Naive thymus-derived CD4-positive, alpha-beta T cell (primary cell): ENCODE measurements at places on chromosomes 3 and 15.

DNA sequence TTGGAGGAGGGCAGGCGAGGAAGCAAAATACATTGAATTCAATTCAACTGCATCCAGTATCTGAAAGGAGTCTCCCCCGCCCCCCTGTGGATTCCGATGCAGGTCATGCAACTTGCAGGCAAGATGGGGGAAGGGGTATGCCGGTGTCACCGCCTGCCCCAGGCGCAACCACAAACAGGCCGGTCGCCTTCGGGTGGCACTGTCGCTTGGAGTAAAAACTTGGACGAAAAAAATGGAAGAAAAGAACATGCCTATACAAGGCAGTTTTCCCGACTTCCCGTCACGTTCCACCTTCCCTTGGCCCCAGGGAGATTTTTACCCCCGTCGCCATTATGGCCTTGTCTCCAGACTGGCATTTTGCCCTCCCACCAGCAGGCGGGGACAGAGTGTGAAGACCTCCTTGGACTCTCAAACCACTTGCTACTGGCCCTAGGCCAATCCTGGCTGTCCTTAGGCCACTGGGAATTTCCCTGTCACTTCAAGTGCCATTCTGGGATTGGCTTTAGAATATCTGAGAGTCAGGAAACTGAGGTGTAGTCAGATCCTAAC lies 1.6 kb upstream of the NTRK3 start:
- DNase-seq: no peak

DNA sequence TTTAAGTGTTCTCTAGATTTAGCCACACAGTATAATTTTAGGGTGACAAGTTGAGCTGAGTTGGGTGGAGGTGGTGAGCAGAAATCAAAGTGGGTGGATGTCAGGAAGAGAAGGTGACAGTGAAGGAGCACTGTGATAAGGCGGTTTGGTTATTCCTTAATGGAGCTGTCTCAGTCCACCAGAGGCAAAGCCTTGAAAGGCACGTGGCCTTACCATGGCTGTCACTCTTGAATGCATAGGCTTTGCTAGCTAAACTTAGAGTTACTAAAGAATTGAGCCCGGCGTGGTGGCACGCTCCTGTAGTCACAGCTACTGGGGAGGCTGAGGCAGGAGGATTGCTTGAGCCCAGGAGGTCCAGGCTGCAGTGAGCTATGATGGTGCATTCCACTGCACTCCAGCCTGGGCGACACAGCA lies 560 bp upstream of the TTLL13 start:
- no peak for DNase-seq

GRCh38 chr3:142013326-142013980 lies 135.9 kb downstream of the TFDP2 start:
- no peak for DNase-seq

- DNase-seq: no peak
Observed at GRCh38 chr3:127606981-127607595, 8.9 kb downstream of the MCM2 start.

DNA sequence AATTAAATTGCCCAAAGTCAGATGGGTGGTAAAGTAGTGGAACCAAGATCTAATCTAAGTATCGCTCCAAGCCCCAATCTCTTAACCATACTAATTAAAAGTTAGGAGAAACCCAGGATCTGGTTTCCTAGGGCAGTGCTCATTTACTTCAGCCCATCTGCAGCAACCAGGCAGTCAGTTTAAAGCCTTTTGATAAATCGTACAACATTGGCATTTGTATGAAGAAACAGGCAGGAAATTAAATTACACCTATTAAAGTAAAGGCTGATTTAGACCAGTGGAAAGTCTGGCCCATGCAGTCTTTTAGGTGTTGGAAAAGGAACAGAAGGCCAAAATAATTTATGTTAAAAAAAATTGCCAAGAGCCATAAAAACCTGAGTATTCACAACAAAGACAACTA lies 594.4 kb upstream of the UBE2E2 start:
- DNase-seq: no peak

DNA sequence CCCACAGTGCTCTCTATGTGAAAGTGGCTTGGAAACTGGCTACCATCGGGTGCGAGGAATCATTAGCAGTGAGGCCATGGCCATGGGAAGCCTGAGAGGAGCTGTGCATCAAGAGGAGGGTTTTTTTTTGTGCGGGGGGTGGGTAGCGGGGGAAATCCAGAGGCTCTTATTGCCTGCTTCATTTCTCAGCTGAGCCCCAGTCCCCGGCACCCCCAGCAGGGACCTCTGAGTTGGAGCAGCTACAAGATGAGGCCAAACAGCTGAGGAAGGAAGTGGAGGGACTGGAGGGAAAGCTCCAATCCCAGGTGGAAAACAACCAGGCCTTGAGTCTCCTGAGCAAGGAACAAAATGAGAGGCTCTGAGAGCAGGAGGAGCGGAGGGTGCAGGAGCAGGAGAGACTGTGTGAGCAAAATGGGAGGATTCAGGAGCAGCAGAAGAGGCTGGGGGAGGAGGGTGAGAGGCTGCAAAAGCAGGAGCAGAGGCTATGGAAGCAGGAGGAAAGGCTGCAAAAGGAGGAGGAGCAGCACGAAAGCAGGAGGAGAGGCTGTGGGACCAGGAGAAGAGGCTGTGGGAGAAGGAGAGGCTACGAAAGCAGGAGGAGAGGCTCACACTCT lies 76.7 kb downstream of the ADAMTS7 start:
- DNase-seq: no peak

DNA sequence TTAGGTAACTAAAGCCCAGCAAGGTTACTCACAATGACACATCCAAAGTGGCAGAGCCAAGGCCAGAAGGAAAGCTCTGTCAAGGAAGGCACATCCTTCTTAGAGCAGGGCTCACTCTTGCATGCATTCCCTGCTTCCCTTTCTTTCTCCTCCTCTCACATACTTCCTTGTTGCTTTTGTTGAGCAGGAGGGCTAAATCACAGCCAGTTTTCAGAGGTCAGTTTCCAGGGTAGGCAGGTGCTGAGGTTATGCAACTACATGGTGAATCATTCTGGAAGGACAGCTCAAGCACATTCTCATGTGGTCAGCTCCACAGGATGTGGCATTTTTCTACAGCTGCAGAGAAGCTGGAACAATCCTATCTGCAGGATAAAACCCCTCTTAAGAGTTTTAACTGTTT lies 275.6 kb downstream of the ZNF621 start:
- no peak for DNase-seq

- no peak for DNase-seq
Observed at GRCh38 chr15:51696566-51696965, 15.3 kb downstream of the SCG3 start.

DNA sequence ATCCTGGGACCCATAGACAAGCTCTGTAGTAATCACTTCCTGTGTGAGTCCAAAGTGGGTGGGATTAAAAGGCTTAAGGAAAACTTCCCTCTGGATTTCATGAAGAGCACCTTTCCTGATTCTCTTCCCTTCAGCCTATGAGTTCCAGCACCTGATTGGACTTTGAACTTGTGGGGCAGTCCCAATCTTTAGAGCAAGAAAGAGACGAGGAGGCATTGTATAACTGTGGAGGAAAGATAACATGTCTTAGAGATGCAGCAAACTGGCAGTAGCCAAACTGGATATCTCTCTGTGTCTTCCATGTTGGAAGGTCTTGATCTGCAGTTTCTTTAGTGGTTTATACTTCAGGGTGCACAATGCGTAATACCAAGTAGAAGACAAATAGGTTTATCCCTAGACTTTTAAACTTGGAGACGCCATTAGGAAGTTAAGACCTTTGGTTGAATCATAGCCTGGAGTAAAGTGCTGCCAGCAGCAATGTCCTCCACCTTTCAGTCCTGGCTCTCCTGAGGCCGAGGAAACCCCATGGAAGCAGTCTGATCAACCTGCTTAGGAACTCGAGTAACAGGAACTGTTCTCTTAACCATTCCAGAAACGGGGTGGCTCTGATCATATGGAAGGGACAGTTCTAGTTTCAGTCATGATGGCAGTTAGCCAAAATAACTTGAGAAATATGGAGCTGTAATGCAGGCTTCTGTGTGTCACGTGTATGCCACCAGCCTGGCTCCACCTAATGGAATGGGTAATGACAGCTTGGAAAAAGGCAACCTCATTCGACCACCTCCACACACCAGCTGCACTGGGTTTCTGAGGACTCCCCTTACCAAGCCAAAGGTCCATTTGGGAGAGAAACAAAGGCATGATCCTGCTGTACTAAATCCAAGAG lies 4.7 kb downstream of the EIF1B start:
- DNase-seq: no peak

DNA sequence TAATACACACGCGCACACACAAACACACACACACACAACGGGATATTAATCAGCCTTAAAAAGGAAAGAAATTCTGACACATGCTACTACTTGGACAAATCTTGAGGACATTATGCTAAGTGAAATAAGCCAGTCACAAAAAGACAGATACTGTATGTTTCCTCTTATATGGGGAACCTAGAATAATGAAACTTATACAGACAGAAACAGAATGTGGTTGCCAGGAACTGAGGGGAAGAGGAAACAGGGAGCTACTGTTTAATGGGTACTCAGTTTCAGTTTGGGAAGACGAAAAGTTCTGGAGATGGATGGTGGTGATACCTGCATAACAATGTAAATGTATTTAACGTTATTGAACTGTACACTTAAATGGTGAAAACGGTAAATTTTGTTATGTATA lies 20.2 kb downstream of the ICE2 start:
- DNase-seq: no peak

- no peak for DNase-seq
Observed at GRCh38 chr3:111608383-111608782, 13.2 kb upstream of the ZBED2 start.

DNA sequence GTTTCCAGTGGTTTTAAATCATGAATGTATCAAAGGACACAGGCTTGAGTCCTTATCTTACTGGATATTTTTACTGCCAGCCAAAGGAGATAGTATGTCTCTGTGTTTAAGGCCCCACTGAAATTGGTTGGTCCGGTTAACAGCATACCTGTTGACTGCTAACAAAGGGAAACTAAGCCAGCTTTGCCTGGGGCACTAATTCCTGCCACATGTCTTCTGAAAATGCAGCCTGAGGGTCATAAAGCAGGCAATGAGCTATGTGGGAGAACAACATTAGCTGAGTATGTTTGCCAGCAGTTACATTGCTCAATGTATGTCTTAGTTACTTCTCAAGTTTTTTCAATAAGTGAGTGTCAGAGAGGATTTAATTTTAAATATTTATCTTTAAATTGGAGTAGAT lies 12.4 kb downstream of the PLS1 start:
- DNase-seq: no peak

- DNase-seq: no peak
Observed at GRCh38 chr3:159555205-159555604, 433.4 kb upstream of the IL12A start.

DNA sequence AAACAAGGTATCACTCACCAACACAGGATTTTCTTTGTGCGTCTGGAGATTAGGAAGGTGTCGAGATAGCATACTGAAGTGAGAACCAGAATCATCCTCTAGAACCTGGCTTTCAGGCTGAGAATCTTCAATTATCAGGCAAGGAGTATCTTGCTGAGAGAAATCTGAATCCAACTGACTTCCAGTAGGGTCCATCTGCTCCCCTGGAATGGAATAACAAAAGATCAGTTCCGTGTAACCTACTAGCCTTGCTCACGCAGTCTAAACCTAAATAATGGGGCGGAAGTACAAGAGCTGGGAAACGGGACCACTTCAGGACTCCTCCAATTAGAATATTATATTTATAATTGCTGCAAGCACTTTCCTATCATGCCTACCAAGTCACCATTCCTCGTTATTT lies 690 bp downstream of the TP53BP1 start:
- DNase-seq: no peak

DNA sequence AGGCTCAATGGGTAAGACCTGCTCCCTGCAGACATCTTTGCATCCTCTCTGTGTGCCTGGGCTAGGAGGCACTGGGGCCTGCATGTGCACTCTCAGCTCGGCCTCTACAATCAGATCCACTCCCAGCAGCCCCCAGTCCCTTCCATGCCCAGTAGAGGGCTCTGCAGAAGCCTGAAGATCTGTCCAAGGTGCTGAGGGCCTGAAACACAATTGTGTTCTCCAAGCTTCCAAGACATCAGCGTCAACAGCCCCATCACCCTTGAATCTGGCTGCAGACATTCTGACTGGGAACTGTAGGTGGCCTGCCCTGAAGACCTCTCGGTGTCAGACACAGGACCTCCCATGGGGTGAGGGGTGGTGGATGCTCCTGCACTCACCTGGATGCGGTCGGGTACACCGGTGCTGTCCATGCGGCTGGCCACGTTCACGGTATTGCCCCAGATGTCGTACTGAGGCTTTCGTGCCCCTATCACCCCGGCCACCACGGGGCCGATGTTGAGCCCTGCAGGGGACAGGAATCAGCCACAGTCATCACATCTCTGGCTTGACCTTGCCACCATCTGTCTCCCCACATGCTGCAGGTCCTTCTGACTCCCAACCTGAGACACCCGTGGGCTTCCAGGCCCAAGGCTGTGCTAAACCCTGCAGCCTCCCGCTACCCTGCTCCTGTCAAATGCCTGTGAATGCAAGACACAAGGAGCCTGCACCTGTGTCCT lies 84.7 kb downstream of the SEC22A start:
- DNase-seq: peak; percentile 43

- DNase-seq: no peak
Observed at GRCh38 chr15:32856753-32857152, 138.9 kb downstream of the GREM1 start.

- no peak for DNase-seq
Observed at GRCh38 chr3:197212290-197212689, 86.1 kb downstream of the DLG1 start.

DNA sequence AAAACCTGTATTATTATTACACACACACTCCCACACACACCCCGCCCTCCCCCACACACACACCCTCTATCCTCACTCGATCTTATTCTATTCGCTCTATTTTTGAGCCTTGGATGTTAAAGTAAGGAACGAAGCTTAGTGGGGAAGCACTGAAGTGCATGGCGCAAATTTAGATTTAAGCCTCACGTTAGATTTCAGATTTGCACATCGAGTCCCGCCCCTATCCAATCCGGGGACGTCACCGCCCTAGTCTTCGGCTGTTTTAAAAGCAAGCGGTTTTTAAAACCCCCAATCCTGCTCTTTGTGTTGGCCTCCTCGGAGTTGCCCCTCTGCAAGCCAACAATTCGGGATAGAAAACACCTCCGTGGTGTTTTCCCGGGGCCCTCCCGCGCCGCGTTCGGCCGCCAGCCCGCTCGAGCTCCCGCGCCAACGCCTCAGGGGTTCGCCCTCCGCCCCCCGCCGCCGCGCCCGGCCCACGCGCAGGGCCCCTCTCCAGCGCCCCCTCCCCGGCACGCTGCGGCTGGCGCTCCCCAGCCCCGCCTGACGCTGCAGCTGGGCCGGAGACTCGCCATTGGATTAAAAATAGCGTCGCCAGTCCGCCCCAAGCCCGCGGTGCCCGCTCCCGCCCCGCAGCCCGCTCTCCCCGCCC lies at the start of gene USP13:
Gene USP13 (plus strand): TSS at position 594 of the 649 bp plus-strand sequence. CDS start 186 bp downstream, outside the sequence.
- DNase-seq: peak; percentile 57

DNA sequence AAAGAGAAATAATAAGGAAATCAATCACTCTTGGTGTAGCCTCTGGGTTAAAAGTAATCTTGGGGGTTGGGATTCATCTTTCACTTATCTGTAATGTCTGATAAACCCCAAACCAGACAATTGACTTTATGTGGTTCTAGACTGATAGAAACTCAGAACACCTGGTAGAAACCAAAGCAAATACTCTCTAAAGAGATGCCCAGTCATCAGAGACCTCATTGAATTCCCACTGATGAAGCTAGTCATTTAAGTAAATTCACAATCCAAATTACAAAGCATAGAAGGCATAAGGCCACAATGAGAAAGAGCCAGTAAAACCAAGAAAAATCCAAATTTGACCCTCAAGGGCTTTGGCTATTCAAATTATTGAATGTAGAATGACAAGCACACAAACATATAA lies 250.6 kb downstream of the MBNL1 start:
- DNase-seq: no peak

GRCh38 chr3:71524672-71525071 lies 58.9 kb downstream of the FOXP1 start:
- DNase-seq: no peak
